Fibroblast of skin of right quadriceps (primary cell): ENCODE measurements at places on chromosomes 2 and 18.
A peak's percentile ranks its signal among the peaks of the same experiment; 100 is the strongest.

DNA sequence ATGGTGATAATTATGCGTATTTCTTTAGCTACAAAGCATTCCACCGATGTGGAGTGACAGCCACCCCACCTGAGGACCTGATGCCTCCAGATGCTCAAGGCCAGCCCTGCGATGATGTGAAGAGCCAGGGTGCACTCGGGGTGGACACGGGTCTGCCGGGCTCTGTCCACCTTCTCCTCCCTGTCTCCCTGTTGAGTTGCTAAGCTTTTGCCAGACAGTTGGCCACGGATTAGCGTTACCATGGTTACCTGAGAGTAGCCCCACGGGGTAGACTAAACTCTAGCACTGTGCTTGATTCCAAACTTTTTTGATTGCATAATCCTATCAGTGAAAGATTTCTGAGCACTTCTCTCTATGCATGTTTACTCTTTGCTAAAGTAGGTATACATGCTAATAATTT is 86.2 kb downstream of the SMIM21 start:
- peak; percentile 6 for DNase-seq

DNA sequence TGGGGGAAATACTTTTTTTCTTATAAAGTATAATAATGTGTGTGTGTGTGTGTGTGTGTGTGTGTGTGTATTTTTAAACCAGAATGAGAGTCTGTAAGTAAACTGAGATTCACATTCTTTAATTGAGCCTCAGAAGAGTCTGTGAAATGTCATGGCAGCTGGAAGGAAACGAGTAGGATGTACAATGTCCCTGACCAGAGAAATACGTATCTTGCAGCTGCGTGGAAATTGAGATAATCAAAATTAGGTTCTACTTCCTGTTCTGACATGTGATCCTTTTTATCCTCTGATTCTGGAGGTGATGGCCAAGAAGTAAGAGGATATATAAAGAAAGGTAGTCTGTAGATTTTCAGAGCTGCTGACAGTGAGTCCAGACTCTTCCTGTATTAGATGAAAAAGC is 50.0 kb downstream of the SH3RF3 start:
- no peak for DNase-seq

DNA sequence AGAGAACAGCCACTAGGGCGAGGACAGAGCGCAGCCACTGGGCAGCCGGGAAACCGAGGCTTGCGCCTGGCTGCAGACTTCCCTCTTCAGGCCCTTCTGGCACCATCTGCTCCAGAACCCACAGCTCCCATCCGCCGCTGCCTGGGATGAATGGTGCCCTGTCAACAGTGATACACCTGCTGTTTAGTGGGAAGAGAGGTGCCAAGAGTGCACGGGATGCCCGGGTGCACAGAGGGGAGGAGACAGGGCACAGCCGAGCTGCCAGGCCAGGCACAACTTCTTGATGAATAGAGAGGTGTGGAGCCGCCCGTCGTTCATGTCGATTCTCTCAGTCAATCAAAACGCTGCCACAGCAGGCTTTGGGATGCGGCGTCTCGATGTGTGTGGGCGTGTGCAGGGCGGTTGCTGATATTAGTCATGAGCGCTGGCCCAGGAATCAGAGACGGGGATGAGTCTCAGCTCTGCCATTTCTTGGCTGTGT is 39.5 kb downstream of the RRM2 start:
- DNase-seq: no peak

DNA sequence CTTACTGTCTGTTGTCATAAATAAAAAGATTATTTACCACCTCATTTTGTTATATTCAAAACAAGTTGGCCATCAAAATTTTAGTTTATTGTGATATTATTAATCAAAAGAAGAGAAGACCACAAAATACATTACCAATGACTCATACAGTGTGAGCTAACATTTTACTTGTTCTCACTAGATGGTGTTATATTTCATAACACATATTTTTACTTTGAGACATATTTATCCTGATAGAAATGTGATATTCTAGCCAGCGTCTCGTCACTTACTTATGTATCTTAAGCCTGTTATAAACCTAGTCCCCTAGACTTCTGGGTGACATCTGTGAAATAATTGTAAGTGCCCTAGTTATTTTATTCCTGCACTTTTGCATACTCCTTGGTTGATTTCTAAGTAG is 263.2 kb downstream of the CDH7 start:
- peak; percentile 44 for DNase-seq

DNA sequence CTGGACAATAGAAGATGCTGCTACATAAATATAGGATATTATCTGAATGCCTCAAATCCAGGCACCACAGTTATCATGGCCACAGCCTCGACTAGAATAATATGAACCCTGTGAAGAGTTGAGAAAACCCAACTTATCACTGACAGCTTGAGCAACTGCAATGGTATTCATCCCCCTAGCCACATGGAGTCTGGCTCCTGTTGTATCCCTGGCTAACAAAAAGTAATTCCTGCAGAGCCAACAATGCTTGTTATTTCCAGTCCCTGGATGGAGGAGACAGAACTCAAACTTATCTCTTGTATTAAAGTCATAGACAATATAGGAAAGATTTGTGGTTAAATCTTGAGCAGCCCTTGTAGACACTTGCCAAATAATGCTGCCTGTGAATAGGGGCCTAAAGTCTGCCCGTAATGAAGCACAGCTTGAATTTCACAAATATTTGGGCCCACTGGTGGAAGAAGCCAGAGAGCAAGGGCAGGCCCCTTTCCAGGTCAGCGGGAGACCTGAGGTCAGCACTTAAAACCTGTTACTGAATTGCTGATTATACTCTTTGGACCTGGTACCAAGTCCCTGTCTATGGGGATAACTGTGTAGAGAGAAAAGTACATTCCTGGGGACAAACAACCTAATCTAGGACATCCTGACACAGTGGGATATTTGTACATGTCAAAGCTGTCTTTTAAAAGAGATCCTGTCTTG is 28.4 kb upstream of the SUCLG1 start:
- peak; percentile 23 for DNase-seq

- DNase-seq: no peak
These were observed 32.6 kb downstream of the MYO7B start for GRCh38 chr2:127568128-127568527.

GRCh38 chr18:9577361-9577760 is 37.0 kb downstream of the PPP4R1 start:
- DNase-seq: no peak

- DNase-seq: no peak
These were observed 42.7 kb upstream of the ATP9B start for GRCh38 chr18:79026491-79026890.
